RPMI7951 (cell line): ENCODE measurements at places on chromosomes 7 and 10. TPM values are rescaled to one million over a fixed set of nuclear protein-coding genes. Genes with fewer than 3 reads are reported as not detected.

C10orf71 gene
- not detected in 2 replicates for total RNA-seq

AEBP1 gene
- total RNA-seq = 73.7 and 79.7 TPM in 2 replicates

POLR1F gene
- total RNA-seq = 29.5 and 38.8 TPM in 2 replicates

LIPN gene
- not detected in 2 replicates for total RNA-seq

PPP1R9A gene
- under 0.01 and 0.12 TPM in 2 replicates for total RNA-seq
